ENCODE measurements at places on chromosomes 7 and 10.

- no peak for DNase-seq
These were observed 83.6 kb upstream of the TMEM106B start for GRCh38 chr7:12127455-12127854.

GRCh38 chr7:152505606-152506005, 69.8 kb upstream of the KMT2C start:
- DNase-seq = no peak

- DNase-seq = no peak
These were observed 1511.9 kb downstream of the REEP3 start for GRCh38 chr10:65032867-65033769.

DNA sequence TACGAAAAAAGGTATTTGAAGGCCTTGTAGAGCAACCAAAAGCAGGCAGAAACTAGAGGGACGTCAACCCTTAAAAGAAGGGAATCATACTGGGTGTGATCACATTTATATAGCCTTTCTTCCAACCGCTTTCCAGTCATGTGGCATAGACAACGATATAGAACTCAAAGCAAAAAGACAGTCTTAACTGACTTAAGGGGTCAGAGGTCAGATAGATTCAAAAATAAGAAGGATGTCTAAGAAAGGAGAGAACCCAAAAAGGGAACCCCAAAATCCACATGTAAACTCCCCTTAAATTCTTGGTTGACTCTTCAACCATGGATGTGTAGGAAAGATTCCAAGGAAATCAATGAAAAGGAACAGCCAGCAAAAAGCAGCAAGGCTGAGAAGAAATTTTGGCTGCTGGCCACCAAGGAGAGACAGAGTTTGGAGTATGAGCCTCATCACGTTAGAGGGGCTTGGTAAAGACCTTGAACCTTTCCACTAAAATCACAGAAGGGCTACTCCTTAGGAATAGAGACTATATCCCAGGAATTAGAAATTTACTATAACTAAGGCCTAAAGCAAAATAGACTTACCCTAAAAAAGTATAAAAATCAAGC, 8.6 kb downstream of the BCAP29 start:
- DNase-seq = no peak

DNA sequence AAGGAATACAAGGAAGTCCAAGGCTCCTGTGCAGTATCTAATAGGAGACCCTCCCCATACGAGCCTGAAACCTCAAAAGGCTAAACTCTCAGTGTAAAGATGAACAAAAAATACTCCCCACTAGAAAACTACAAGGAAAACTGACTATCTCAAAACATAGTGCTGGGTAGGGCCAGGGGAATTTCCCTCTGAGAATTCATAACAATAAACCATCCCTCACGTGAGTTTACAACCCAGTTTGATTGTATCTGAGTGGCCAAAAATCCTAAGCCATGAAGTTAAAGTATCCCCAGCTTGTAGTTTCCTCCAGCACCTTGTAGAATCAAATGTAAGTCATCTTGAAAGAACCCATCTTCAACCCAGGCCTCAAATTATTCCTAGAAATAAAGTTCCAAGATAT, 293.4 kb downstream of the CELF2 start:
- DNase-seq = no peak

DNA sequence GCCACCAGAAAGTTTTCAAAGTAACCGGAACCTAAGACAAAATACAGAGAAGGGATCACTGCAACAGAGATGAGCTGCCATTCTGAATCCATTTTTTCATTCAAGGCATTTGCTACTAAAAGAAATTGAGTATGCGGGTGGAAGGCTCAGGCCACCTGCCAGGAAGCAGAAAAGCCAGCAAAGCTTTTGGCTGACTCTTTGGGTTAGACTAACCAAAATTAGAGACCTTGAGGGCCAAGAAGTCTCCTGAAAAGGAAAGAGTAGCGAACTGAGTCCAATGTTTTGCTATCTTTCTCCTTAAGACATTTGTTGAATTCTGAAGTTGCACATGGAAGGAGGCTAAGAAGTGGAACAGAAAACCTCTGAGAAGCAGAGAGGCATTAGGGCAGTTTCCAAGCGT, 79.0 kb downstream of the FAS start:
- DNase-seq = no peak

GRCh38 chr7:140451716-140452115, 27.6 kb downstream of the MKRN1 start:
- no peak for DNase-seq

- DNase-seq = no peak
These were observed 60.6 kb downstream of the ARL5B start for GRCh38 chr10:18719811-18720210.

DNA sequence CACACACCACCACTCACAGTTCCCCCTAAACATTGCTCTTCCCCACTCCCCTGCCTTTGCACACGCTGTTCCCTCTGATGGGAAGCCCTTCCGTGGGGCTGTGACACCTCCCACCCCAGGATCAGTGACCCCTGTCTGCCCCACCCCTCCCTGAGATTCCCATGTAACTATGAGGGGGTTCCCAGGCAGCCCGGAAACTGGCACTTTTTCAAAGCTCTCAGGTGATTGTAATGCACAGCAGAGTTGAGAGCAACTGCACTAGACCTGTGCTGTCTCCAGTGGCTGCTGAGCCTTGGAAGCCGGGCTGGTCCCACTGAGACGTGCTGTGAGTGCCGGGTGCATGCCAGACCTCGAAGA, 29.8 kb downstream of the GPRIN2 start:
- DNase-seq = no peak

- DNase-seq = no peak
These were observed 1.3 kb upstream of the ARID5B start for GRCh38 chr10:61899997-61900828.

- no peak for DNase-seq
These were observed 85.6 kb downstream of the NEUROD6 start for GRCh38 chr7:31254926-31255325.

DNA sequence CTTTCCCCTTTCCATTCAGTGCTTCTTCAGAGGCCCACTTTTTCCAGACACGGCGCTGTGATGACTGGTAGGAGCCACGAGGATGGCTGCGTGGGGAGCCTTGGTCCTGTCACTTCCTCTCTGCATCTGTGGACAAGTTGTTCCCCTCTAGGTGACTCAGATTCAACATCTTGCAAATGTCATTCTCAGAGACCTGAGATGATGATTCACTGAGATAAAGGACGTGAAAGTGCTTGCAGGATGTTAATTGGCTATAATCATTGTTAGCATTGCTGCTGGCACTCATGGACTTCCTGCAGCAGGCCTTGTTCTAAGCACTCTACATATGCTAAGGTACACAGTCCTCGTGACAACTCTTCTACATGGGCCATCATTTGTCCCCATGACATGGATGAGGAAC, 489.8 kb upstream of the ZMIZ1 start:
- no peak for DNase-seq

DNA sequence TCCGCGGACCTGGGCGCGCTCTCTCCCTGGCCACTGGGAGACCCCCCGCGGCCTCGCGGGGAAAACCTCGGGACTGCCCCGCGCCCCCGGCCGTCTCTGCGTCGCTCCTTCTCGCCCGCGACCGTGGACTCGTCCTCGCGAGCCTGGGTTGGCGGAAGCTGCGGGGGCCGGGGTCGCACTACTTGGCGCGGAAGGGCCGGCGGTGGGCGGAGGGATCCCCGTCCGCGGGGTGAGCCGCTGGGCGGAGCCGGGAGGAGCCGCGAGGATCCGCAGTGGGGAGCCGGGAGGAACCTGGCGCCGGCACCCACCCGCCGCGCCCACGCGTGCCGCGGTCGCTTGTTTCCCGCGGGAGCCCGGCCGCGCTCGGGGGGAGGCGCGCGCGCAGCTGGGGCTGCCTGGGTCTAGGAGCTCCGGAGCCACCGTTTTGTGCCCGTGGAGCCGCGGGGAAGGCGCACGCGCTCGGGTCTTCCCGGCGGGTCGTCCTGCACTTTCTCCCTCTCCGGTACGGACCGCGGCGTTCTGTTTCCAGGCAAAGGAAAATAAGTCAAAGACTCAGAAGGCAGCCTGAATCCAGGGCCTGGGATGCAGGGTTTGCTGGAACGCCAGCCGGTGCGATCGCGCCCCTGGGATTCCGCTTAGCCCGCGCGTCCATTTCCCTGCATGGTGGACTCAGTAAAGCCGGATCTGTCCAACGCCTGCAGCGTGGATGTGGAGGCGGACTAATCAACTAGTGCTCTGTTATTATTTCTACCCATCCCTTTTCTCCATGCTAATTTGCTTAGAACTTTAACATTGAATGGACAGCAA, 28.7 kb upstream of the KMT2C start:
- DNase-seq = peak; percentile 65

DNA sequence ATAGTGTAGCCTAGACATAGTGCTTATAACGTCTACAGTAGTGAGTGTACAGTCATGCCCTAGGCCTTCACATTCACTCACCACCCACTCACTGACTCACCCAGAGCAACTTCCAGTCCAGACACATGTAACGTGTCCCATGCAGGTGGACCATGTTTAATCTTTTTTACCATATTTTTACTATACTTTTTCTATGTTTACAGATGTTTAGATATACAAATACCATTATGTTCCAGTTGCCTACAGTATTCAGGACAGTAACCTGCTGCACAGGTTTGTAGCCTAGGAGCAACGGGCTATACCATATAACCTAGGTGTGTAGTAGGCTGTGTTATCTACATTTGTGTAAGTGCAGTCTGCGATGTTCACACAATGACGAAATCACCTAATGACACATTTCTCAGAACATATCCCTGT, 11.0 kb downstream of the MPP7 start:
- DNase-seq = no peak

DNA sequence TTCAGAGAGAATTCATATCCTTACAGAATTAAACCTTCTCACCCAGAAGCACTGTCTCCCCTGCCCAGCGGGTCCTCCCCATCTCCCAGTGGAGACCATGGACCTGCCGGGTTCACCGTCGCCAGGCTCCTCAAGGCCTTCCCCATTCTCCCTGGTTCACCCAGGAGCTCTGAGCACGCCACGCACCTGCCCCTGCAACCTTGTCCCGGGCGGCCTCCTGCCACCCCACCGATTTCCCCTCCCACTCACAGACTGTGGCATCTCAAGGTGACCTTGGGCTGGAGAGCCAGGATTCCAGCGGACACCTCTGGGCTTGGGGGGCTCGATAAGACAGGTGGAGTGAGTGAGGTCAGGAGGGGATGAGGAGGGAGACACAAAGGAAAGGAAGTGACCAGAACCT, 135.3 kb downstream of the PTPRN2 start:
- no peak for DNase-seq

- no peak for DNase-seq
These were observed 361.6 kb upstream of the FZD8 start for GRCh38 chr10:36003688-36004087.

DNA sequence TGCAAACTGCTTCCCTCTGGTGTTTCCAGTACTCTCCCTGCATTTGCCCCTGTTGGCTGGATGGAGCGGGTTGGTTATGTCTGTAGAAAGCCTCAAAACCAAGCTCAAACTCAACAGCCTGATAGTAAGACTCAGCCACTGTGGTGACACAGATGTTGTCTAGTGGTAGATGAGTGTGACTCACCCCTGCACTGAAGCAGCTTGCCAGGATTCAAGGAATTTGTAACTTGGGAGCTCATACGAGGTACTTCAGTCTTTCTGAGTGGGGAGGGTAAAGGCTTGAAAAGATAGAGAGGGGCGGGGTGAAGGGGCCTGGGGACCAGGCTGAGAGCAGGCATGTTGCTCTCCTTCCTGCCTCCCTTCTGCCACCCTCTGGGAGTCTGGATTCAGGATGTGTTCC, 22.9 kb upstream of the AQP1 start:
- no peak for DNase-seq

All from stimulated activated CD8-positive, alpha-beta memory T cell treated with anti-CD3 and anti-CD28 coated beads, Interleukin-15, amount 100 ng/mL, for 24 hours (primary cell).